ENCODE measurements at places on chromosomes 7 and 10.

DNA sequence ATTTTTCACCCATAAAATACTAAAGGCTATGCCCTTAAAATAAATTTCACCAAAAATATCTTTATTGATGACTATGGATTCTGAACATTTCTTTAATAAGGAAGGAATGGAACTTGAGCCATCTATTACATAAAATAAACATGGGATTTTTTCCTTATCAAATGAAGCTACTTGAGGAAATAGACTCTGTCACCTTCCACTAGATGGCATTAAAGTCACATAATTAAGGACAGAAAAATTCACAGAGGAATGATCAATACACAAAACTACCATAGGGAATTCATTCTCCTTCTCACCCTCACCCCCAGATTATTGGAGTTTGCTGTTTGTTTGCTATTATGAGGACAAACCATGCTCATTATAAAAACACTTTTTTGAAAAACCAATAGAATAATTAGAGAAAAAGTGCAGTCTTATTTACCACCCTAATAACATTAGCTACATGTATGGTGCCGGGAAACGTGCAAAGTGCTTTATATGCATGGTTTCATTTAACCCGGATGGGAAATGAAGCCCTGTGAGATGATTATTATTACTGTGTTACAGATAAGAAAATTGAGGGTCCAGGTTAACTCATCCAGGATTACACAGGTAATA is 21.1 kb upstream of the FOXI2 start:
- DNase-seq: peak; percentile 60

- peak; percentile 94 for DNase-seq
Observed at GRCh38 chr7:18866359-18867036, 250.9 kb downstream of the TWIST1 start.

DNA sequence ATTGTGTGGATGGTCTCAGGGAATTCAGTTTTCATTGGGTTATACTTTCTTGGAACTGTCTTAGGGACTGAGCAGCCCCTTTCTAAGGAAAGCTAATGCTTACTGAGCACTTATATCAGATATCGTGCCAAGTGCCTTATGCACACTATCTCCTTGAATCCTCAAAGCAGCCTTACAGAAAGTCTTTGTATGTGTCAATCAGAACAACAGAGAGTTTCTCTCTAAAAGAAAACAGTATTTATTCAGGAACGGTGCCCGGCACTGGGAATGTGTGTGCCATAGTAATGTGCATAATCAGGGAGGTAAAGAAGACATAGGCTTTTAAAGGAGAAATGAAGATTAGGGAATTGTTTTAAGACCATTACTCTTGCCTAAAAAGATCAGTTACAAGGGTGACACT is 17.3 kb downstream of the ANTXRL start:
- no peak for DNase-seq

DNA sequence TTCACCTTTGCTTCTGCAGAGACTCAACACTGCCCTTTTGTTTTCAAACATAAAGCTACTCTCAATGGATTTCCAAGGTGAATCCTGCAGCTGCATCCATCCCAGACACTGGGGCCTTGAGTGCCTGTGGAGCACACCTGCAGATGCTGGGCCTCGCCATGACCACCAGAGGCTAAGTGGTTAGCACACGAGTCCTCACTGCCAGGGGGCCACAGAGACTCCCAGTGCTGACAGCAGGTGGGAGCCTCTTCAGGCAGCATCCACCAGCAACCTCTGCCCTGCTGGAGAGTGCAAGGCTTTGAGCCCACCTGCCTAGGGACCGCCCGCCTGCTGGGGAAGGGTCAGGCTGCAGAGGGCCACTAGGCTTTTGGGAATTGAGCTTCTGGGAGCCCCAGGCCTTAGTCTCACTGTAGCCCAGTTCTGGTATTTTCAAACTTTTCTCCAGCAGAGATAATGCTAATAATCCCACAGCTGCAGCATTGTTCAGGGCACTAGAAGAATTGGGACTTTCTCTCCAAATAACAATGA is 9.4 kb upstream of the HPS1 start:
- no peak for DNase-seq

DNA sequence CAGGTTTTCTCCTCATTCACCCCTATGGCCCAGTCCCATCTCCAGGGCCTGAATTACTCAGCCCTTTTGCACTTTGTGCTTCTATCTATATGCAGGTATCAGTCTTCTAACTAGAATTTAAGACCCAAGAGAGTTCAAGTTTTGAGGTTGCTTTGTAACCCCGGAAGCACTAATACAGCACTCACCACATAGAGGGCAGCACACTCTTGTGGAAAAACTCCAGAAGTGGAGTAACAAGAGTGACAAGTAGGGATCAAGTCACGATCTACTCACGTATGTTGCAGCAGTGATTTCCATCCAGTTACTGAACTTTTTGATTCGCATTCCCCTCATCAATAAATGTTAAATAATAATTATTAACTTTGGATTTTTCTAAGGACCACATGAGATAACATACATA is 151.0 kb downstream of the CHCHD3 start:
- DNase-seq: no peak

GRCh38 chr10:14478604-14479003 is 147.9 kb upstream of the FRMD4A start:
- DNase-seq: peak; percentile 27

GRCh38 chr7:159310457-159311171 is 165.9 kb upstream of the VIPR2 start:
- DNase-seq: no peak

- DNase-seq: no peak
Observed at GRCh38 chr7:71132377-71133231, 660 bp downstream of the GALNT17 start.

- DNase-seq: peak; percentile 34
Observed at GRCh38 chr10:97538411-97538810, 34.2 kb upstream of the ANKRD2 start.

DNA sequence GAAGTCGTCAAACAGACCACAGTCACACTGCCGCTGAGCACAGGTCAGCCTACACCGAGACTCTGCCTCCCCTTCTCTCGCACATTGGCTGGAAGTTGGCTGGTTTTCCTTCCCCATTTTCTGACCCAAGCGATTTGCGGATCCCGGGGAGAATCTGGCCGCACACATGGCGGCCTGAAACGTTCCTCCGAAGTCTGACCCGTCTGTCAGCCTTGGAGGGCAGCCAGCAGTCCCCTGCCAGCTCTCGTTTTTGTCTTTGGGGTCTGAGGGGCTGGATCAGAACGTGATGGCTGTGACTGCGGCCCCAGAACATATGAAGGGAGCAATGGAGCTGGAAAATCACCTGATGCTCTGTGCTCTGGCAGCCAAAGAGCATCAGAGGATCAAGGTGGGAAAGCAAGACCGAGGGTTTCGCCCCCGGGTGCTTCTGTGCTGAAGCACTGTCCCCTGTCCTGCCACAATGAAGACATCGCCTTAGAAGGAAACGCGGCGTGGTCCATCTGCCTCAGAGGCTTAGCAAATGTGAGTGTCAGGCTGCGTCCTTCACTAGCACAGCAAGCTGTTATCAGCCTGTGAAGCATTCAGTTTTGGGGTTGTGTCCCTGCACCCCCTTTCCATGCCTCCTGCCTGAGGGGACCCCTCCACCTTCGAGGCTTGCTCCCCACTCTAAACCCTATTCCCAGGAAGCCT is 119.3 kb upstream of the SHH start:
- no peak for DNase-seq

DNA sequence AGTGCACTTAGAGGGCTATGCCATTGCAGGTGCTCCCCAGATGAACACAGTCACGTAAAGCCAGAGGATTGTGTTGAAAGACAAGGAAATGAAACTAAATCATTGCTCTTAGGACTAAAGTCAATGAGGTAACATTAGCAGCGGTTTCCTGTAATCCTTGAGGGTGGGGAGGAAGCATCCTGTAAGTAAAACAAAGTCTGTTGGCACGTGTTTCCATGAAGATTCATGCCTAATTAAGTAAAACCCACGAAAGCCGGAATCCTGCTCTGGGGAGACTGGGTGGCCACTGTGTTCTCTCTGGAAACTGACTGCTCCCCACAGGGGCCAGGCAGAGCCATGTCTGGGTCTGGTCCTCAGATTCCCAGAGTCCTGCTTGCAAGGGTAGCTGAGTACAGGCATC is 18.3 kb downstream of the STEAP1B start:
- peak; percentile 51 for DNase-seq

DNA sequence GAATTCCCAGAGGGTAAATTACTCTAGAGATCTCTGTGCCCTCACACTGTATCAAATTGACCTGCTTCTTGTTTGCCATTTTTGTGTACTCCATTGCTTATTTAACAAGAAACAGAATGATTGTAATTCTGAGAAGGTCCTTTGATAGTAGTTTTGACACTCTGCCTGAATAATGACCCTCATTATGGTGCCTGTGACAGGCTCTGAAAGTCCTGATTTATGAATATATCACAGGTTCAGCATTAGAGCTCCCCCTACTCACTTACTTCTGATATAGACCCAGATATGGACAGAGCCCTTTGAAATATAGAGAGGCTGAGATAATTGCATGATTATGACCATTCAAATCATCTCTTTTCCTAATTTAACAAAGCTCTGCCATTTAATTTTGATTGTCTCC is 465.2 kb downstream of the MDFIC start:
- no peak for DNase-seq

DNA sequence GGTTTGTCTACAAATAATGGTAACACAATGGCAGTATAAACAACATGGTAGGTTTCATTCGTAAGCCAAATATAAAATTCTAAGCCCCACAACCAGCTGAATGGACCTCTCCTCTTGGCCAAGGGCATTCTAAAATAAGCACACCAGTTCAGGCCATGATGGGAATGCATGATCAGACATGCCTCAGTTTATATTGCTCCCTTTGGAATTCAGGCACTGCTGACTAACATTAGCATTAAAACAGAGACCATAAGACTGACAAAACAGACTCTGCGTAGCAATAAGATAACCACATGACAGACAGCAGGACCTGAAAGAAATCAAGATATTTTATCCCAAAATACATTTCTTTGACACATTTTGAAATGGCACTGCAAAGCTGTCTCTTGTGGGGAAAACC is 125.8 kb downstream of the FAM107B start:
- no peak for DNase-seq

- no peak for DNase-seq
Observed at GRCh38 chr10:54854389-54854788, 53.4 kb upstream of the PCDH15 start.

All from suppressor macrophage treated with lipopolysaccharide for 1 hour (primary cell).